ENCODE measurements at places on chromosomes 4 and X. TPM values are rescaled to one million over a fixed set of nuclear protein-coding genes. Genes with fewer than 3 reads are reported as not detected.

DNA sequence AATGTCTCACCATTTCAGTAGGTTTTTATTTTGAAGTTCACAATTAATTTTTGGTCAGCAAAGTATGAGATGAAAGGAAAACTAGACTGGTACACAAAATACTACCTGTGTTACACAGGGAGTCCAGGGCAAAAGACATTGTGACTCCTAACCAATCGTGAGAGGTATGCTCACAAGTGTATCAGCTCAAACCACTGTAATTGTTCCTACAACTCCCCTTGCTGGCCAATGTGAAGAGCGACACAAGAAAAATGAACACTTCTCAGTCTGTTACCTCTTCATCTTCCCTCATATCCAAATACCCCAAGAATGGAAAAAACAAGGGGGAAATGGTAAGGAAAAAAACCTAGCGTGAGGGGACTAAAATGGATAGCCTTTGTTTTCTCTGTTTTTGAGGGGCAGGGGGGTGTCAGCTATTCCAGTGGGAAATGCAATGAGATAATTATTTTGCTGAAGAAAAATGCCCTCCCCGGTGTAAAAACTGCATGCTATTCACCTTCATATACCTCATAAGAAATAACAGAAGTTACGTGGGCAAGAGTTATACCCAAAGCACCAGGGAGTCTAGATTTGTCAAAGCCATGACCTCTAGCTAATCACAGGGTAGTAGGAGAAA lies 30.6 kb upstream of the NSUN7 start:
- H3K27ac ChIP-seq, result no peak overlapping the region
- H3K36me3 ChIP-seq, result no peaks in the 10 kb centered on the region
- no peak overlapping the region for H3K4me3 ChIP-seq
- peak; percentile 74 for DNase-seq

The DCAF8L2 gene
- total RNA-seq, result not detected

- H3K27me3 ChIP-seq, result peaks cover 16% of the 10 kb centered on the region
- no peak overlapping the region for H3K4me3 ChIP-seq
- no peak overlapping the region for H3K27ac ChIP-seq
- H3K36me3 ChIP-seq, result peaks cover 33% of the 10 kb centered on the region
- DNase-seq, result no peak
These were observed 1.8 kb downstream of the ZNF674 start for GRCh38 chrX:46543441-46543840.

DNA sequence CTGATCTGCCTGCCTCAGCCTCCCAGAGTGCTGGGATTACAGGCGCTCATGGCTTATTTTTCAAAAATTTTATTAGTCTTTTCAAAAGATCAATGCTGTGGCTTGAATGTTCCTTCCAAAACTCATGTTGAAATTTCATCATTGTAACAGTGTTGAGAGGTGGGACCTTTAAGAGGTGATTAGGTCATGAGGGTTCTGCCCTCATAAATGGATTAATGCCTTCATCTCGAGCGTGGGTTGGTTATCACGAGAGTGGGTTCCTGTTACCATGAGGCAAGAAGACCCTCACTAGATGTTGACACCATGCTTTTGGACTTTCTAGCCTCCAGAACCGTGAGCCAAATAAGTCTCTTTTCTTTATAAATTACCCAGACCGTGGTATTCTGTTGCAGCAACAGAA lies 30.3 kb downstream of the EIF2S3 start:
- H3K36me3 ChIP-seq, result no peaks in the 10 kb centered on the region
- no peaks in the 10 kb centered on the region for H3K4me1 ChIP-seq
- no peak for DNase-seq

The SYTL5 gene
- not detected for total RNA-seq

GRCh38 chr4:169604903-169605331 lies 7.5 kb downstream of the NEK1 start:
- DNase-seq, result no peak
- H3K36me3 ChIP-seq, result peaks cover 27% of the 10 kb centered on the region
- H3K4me1 ChIP-seq, result peaks cover 8% of the 10 kb centered on the region
- peak overlapping the region; percentile 86 for H3K27ac ChIP-seq
- H3K4me3 ChIP-seq, result no peak overlapping the region
- no peaks in the 10 kb centered on the region for H3K27me3 ChIP-seq

The LSM6 gene
- total RNA-seq, result 40.0 TPM

DNA sequence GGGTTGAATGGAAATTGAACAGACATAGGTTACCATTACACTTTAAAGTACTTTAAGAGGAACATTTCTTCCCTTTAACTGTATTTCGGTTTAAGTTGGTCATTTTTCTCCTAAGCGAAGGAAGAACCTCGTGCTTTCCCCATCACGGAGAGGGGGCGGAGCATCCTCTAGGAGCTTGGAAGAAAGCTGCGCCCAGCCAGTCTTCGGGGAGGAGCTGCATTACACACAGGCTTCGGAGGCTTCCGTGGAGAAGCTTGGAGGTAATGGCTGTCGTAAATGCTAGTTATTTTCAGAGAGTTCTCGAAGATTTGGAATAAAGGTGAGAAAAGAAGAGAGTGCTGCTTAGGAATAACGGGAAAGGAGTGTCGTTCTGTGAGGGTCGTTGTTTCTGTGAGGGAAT lies at the start of gene PWWP3B:
Gene PWWP3B, plus strand, starts transcription at position 199 of the 400 bp plus-strand sequence. CDS start 37,128 bp downstream, outside the sequence.
- H3K4me3 ChIP-seq, result peak within 1 kb of the TSS; percentile 68
- H3K27ac ChIP-seq, result peak within 1 kb of the TSS; percentile 10
- peaks cover 29% of the 10 kb centered on the region for H3K27me3 ChIP-seq
- DNase-seq, result peak; percentile 76

The MAML3 gene
- 0.89 TPM for total RNA-seq

The FAT4 gene
- total RNA-seq, result 6.6 TPM

The CCSER1 gene
- total RNA-seq, result 0.74 TPM

DNA sequence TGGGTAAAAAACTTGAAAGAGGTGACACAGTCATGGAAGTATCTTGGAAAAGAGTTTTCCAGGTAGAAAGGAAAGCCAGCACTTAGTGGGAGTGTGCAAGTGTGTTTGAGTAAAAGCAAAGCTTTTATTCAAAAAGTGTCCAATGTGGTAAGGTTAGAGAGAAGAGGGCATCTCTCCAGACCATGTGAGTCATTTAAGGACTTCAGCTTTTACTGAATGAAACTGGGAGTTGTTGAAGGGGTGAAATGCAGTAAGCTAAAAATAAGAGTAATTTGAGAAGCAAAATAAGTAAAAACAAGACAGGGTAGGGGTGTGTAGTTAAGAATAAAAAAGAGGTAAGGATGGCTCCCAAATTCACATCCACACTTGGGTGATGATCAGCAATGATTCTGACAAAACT lies 238.9 kb downstream of the SLC7A11 start:
- H3K4me1 ChIP-seq, result peaks cover 6% of the 10 kb centered on the region
- no peak for DNase-seq
- H3K36me3 ChIP-seq, result no peaks in the 10 kb centered on the region
- H3K4me3 ChIP-seq, result no peak overlapping the region
- H3K27ac ChIP-seq, result no peak overlapping the region

The TEX13D gene
- total RNA-seq, result not detected

GRCh38 chr4:156496797-156497196 lies 474.8 kb downstream of the PDGFC start:
- peaks cover 4% of the 10 kb centered on the region for H3K4me1 ChIP-seq
- peaks cover 6% of the 10 kb centered on the region for H3K36me3 ChIP-seq
- DNase-seq, result no peak
- no peak overlapping the region for H3K27ac ChIP-seq

DNA sequence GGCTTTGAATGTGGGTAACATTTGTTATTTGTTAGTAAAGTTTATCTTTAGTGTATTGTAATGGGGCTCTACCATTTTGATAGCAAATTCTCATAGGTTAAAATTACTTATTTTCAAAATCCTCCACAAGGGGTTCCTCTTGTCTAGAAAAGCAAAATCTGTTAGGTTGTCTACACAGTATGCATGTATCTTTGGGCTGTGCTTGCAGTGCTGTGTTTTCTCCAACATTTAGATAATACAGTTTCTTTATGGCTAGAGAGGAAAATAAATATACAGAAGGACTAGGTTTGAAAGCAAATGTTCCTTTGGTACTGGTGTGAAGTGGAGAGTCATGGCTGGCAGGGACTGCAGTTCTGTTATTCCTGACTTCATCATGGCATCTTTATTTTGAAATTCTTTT lies 40.3 kb downstream of the POLR2B start:
- H3K27me3 ChIP-seq, result no peaks in the 10 kb centered on the region
- H3K36me3 ChIP-seq, result peaks cover 100% of the 10 kb centered on the region
- H3K4me1 ChIP-seq, result peaks cover 37% of the 10 kb centered on the region

- H3K4me3 ChIP-seq, result peak overlapping the region; percentile 69
- peaks cover 15% of the 10 kb centered on the region for H3K4me1 ChIP-seq
- peak; percentile 68 for DNase-seq
- H3K36me3 ChIP-seq, result no peaks in the 10 kb centered on the region
- no peaks in the 10 kb centered on the region for H3K27me3 ChIP-seq
These were observed 28.4 kb upstream of the TNIP3 start for GRCh38 chr4:121192480-121192879.

The TLR1 gene
- total RNA-seq, result 2.2 TPM

DNA sequence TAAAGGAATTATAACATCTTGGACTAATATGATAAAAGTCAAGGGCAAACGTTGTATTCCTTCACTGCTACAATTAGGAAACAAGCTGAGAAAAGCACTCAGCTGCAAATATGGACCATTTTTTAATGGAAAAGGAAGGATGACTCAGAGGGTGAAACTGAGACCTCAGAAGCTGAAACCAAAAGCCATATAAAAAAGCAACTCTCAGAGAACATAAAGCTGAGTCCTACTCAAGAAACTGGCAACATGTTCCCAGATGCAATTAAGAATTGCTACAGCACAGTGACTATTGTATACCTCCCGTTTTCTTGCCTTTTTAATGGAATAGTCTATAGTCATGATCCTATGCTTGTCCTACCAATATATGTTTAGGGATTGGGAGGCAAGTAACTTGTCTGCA lies 1106.4 kb upstream of the INTU start:
- DNase-seq, result no peak
- no peak overlapping the region for H3K4me3 ChIP-seq
- H3K27me3 ChIP-seq, result no peaks in the 10 kb centered on the region

DNA sequence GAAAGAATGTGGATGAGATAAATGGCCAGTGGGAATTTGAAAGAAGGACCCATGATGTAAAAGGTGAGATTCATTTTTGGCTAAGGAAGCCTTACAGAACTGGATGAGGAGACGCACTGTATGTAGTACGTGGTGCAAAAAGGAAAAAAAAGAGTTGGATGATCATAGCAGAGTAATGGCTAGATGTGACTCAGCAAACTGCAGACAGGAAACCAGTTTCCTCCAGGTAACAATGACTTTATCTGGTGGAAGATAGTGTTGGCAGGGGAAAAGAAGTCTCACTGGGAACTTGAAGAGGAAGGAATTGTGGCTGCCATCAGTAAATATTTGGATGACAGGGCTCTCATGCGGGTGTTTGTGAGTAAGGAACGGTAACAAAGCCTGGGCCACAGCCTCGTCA lies 243.2 kb downstream of the CPE start:
- peak; percentile 21 for DNase-seq
- no peaks in the 10 kb centered on the region for H3K36me3 ChIP-seq
- H3K4me3 ChIP-seq, result no peak overlapping the region
- peaks cover 17% of the 10 kb centered on the region for H3K4me1 ChIP-seq
- no peaks in the 10 kb centered on the region for H3K27me3 ChIP-seq

- H3K4me1 ChIP-seq, result no peaks in the 10 kb centered on the region
- H3K4me3 ChIP-seq, result no peak overlapping the region
- no peaks in the 10 kb centered on the region for H3K36me3 ChIP-seq
- H3K27me3 ChIP-seq, result peaks cover 56% of the 10 kb centered on the region
- H3K27ac ChIP-seq, result no peak overlapping the region
These were observed 121.7 kb upstream of the MBNL3 start for GRCh38 chrX:132610536-132610935.

The CFAP47 gene
- not detected for total RNA-seq

The PRDM5 gene
- total RNA-seq, result 7.3 TPM

DNA sequence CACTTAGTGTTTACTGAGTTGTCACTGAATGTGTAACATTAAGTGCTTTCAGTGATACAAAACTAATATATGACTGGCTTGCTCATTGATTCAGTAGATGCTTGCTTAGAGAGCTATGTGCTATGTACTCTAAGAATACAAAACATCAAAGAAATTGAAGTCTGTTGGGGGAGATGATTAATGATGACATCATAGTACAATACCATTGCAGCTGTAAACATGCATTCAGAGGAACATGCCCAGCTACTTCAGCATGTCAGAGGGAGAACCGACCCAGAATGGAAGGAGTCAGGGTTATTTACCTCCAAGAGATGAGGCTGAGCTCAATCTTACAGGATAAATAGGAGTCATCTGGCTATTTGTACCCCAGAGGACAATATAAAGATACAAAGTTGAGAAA lies 290.8 kb downstream of the TENM3 start:
- H3K27me3 ChIP-seq, result no peaks in the 10 kb centered on the region
- no peaks in the 10 kb centered on the region for H3K36me3 ChIP-seq
- peak; percentile 31 for DNase-seq
- H3K4me1 ChIP-seq, result peaks cover 9% of the 10 kb centered on the region
- H3K4me3 ChIP-seq, result no peak overlapping the region

- H3K27ac ChIP-seq, result no peak overlapping the region
- H3K27me3 ChIP-seq, result no peaks in the 10 kb centered on the region
- no peaks in the 10 kb centered on the region for H3K4me1 ChIP-seq
- DNase-seq, result no peak
- H3K36me3 ChIP-seq, result no peaks in the 10 kb centered on the region
These were observed 733.9 kb upstream of the EPHA5 start for GRCh38 chr4:66404141-66404540.

- peaks cover 12% of the 10 kb centered on the region for H3K36me3 ChIP-seq
- DNase-seq, result no peak
- H3K27me3 ChIP-seq, result no peaks in the 10 kb centered on the region
- no peaks in the 10 kb centered on the region for H3K4me1 ChIP-seq
- no peak overlapping the region for H3K4me3 ChIP-seq
These were observed 30.3 kb downstream of the NSDHL start for GRCh38 chrX:152861116-152861515.
